ENCODE measurements at places on chromosomes 11 and 22. TPM values are rescaled to one million over a fixed set of nuclear protein-coding genes. Genes with fewer than 3 reads are reported as not detected.

Gene BATF2
- total RNA-seq = 0.77 TPM

Gene DDX25
- total RNA-seq = not detected

Gene CASP1
- 14.7 TPM for total RNA-seq

Gene FAM180B
- not detected for total RNA-seq

Gene GAS2
- 3.4 TPM for total RNA-seq

Gene TSGA10IP
- total RNA-seq = not detected

Gene LTO1
- 20.3 TPM for total RNA-seq

Gene MMP3
- total RNA-seq = 0.19 TPM

Gene ARHGAP1
- total RNA-seq = 33.3 TPM
